ENCODE measurements at places on chromosomes 13 and 19. TPM values are rescaled to one million over a fixed set of nuclear protein-coding genes. Genes with fewer than 3 reads are reported as not detected.

CYP2A6 gene
- 0.27 TPM for total RNA-seq

OR7C2 gene
- not detected for total RNA-seq

SIGLEC8 gene
- total RNA-seq: not detected

SHKBP1 gene
- total RNA-seq: 60.9 TPM

LATS2 gene
- total RNA-seq: 30.2 TPM

ZNF440 gene
- 21.6 TPM for total RNA-seq

DOHH gene
- total RNA-seq: 8.5 TPM

TMEM59L gene
- total RNA-seq: 4.9 TPM

TNFAIP8L1 gene
- total RNA-seq: 7.7 TPM

OR7D4 gene
- total RNA-seq: not detected

KLK14 gene
- 0.99 TPM for total RNA-seq

SIGLEC10 gene
- not detected for total RNA-seq

ZNF677 gene
- total RNA-seq: 51.7 TPM

ZNF431 gene
- total RNA-seq: 39.4 TPM

VSTM1 gene
- not detected for total RNA-seq

Data from mesothelial cell of epicardium (in vitro differentiated cells).